ENCODE measurements at places on chromosomes 16 and 17.
A peak's percentile ranks its signal among the peaks of the same experiment; 100 is the strongest.

DNA sequence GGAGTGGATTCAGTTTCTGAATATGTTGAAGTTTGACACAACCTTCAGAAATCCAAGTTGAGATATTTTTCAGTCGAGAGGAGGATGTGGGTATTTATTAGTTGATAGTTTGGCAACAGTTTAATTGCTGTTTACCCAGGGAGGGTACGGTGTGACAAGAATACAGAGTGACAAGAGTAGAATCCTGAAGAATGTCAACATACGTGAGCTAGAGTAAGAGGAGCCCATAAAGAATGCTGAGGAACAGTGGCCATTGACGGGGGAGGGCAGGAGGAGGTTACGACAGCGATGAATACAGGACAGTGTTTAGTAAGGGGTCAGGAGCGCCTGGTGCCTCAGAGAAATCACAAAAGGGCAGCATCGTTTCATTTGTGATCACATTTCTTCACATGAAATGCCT is 76.5 kb downstream of the AATF start:
- no peak for DNase-seq

DNA sequence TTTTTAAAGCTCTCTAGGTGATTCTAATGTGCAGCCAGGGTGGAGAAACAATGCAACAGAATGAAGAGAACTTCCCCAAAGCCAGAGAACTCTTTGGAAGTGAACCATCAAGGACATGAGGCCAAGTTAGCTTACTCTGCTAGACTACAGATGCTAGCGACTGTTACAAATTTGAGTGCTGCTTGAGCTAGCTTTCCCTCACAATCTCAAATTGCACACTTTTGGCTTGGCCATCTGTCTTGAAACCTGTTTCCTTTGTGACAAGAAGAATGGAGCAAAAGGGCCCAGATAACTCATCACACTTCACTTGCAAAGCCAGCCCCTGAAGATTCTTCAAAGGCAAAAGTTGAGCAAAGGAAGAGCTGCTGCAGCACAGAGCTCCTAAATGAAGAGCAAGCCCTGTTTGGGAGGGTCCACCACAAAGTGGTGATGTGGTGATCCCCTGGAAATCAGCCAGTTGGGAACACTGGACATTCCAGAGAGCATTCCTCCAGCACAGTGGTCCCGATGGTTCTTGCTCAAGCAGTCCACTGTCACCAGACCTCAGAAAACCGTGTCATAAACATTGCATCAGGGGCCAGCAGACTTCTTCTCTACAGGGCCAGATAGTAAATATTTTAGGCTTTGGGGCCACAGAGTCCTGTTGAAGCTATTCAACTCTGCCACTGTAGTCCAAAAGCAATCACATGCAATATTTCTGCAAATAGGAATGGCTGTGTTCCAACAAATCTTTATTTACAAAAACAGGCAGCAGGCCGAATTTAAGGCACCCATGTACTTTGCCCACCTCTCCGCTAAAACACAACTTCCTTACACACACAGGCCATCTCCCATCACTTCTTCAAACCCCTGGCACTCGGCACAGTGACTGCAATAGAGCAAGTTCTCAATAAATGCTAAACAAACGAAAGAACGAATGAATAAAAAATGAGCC is 21.2 kb downstream of the SLC39A11 start:
- no peak for DNase-seq

GRCh38 chr17:7327056-7327455 is 2.1 kb downstream of the NEURL4 start:
- DNase-seq: no peak

DNA sequence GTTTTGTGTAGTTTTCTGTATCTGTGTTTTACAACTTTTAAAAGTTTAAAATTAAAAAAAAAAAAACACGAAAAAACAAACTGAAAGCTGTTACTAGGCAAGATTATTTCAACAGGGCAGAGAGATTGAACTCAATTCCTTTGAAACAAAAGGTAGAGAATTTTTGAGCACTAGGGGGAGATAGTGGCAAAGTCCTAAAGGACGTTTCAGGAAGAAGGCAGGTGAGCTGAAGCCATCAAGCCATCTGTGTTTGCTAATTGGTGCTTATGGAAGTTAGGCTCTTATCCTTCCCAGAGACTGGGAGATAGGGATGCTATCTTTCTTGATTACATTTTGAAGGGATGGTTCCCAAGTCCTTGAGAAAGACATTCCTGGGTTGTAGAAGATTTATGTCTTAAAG is 70.6 kb upstream of the CLEC3A start:
- no peak for DNase-seq

DNA sequence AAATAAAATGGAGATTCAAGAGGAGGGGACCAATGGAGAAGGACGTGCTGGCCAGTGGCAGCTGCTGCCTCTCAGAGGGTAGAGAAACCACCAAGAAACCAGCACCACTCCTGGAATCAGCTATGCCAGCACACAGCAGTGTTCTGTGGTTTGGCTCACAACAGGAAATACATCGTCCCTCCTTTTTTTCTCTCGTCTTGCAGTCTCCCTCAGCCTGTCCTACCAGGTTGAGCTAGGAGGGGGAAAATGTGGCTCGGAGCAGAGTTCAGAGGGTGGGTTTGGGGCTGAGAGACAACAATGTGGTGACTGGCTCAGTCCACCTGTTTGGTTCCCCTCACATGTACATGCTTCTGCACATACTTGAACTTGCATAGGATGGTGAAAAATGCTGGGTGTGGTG is 19.9 kb upstream of the SLC16A5 start:
- DNase-seq: peak; percentile 47

- DNase-seq: no peak
Observed at GRCh38 chr16:57620335-57621231, 7.8 kb upstream of the ADGRG1 start.

DNA sequence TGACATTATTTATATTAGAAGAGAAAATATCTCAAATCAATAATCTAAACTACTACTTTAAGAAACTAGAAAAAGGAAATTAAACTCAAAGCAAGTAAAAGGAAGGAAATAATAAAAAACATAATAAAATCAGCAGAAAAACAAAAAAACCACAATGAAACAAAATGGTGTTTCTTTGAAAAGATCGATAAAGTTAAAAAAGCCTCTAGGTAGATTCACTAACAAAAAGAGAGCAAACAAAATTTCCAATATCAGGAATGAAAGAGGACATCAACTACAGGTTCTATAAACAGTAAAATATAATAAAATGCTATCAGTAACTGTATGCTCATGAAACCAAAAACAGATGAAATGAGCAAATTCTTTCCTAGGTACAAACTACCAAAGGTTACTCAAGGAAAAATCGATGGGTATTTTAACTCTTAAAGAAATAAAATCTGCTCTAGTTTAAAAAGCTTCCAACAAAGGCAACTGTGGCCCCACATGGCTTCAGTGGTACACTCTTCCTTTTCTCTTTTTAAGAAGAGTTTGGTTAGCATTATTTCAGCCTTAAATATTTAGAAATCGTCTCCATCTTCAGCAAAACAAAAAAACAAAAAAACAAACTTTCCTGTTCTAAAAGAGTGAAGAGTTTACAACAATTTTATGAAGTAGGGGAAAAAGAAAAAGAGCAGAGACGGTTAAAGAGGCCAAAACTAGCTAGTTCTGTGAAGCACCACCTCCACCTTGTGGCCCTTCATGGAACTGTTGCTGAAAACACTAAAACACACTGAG is 102.2 kb downstream of the TRIM37 start:
- DNase-seq: peak; percentile 69

DNA sequence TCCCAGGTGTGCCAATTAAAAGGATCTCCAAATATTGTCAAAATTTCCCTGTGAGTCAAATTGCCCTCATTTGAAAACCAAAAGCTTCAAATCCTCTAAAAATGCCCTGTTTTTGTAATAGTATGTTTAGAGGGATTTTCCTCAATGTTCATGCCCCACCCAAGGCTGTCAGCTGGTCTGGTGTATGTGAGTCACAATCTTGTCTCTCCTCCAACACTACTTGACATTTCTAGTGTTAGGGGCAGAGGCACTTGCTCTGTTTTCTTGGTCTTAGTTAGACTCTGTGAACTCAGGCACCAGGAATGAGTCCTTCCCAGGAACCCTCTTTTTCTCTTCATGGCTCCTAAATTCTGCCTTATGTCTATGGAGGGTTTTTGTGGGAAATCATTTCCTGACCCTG is 634.8 kb downstream of the KCNJ2 start:
- DNase-seq: no peak

GRCh38 chr17:78884148-78884825 is 18.7 kb downstream of the CEP295NL start:
- DNase-seq: no peak
